Skin of body (tissue), 3 donors: ENCODE measurements at places on chromosomes 5 and 9. TPM values are rescaled to one million over a fixed set of nuclear protein-coding genes. Genes with fewer than 3 reads are reported as not detected.

- no peak for DNase-seq
Observed at GRCh38 chr5:179267071-179267670, 78.1 kb downstream of the ADAMTS2 start.

- DNase-seq: no peak
Observed at GRCh38 chr5:154766558-154767281, 11.5 kb downstream of the LARP1 start.

DNA sequence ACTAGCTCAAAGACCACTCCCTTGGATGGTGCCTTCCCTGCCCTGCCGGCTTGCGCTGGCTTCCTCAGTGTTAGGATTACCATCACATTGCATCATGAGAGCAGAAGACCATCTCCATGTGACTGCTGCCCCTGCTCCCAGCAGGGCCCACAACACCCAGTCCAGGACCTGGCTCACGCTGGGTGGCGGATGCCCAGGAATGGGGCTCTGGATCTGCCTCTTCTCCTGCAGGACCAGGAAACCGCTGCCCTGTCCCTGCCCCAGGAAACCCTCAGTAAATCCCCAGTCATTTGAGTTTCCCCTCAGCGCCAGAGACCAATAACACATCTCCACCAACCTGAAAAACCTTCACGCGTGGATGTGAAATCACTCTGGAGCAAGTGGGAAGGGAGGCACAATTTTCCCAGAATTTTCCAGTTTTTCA, 3.3 kb upstream of the RNF44 start:
- DNase-seq: no peak

DNA sequence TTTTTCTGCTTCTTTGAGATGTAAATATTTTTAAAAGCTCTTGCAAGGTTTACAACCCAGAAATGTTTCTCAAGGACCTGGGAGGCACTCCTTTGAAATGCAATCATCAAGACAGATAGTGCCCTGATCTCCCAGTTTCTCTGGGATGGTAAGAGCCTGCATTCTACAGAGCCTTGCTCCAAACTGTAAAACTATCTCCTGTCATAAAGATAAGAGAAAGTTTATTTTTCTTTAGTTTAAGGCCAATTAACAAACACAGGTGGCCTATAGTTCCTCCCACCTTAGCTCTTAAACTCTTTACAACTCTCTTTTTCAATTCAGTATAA, 1231.1 kb upstream of the NUDT12 start:
- no peak for DNase-seq

Gene MAP1B
- total RNA-seq: 44.1 TPM

Gene CYLC2
- total RNA-seq: not detected
